ENCODE measurements at places on chromosomes 4 and X.

GRCh38 chrX:76127341-76127740, 45.5 kb upstream of the PBDC1 start:
- no peak for DNase-seq

GRCh38 chr4:1964971-1965370, 43.8 kb downstream of the NELFA start:
- DNase-seq, result no peak

DNA sequence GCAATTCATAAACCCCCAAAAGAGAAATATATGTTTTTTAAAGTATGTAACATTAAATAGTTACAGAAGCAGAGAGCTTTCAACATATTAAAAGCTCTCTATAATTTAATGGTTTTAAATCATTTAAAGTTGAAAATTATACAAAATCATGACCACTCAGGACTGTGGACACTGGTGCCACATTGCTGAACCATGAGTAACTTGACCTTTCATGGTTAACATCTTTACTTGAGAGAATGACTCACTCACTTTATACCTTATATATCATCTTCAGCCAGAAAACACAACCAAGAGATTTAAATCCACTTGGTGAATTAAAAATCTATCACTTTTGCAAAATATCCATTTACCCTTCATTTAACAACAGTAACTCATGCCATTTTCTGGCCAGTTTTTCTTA, 584.3 kb upstream of the SMIM31 start:
- DNase-seq, result peak; percentile 54

DNA sequence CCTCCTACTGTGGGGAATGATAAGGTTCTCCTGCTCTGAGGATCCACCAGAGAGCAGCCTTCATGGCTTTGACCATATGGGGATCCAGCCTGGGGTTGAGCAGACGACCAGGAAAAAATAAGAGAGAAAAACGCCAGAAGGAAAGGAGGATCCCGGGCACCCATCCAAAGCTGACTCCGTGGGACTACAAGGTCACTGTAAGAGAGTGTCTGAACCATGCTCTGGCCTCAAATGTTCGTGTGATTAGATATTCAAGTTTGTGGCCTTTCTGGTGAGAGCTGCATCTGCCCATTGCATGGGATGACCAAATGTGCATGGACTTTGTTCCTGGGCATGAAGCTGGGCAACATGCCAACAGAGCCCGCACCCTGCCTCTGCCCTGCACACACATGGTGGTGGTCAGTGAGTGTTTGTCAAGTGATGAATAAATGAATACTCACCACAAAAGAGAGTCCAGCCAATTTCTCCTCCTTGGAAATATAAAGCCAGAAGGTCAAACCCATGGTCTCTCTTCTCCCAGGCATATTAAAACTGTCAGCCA, 346.0 kb upstream of the GATB start:
- DNase-seq, result peak; percentile 81

- no peak for DNase-seq
These were observed 22.7 kb downstream of the PSAPL1 start for GRCh38 chr4:7411896-7412553.

DNA sequence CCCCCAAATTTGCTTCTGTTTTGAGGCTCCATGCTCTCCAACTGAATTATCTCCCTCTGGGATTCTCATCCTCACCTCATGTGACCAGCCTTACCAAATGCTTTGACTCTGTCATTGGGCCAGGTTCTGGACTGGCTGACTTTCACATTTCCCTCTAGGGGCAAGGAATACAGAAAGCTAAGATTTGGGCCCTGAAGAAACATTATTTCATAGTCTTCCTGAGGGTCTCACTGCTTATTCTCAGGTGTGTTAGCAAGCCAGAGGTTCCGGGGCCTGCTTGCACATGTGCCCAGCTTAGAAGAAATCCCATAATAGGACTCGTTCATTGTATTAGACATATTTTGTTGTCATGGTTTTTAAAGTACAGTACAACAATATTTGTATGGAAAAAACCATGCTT, 62.6 kb upstream of the TEX13D start:
- no peak for DNase-seq

DNA sequence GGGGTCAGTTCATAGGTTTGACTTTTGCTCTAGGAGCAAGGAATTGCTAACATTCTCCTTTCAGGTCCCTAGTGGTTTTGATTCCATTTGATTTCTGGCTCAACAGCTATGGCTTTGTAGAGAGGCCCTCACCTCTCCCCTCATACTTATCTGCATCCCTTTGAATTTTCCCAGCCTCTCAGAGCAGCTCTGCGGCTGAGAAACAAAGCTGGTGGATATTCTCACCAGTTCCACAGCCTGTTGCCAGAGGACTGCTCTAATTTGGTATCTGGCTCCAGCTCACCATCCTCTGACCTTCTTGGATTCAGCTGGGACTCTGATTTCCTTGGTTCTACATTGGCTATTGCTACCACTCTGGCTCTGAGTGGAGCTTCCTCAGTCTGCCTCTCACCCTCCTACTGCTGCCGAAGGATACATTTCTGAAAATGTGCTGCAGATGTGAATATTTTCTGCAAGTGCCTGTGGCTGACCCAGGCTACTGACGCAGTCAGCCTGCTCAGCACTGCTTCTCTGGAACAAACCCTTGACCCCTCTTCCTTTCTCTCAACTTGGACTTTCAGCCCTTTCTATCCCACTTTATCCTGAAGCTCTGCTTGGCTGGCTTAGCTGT, 110.9 kb upstream of the ENPEP start:
- DNase-seq, result peak; percentile 25

Measured in fibroblast of mammary gland (primary cell).